ENCODE measurements at places on chromosomes 2 and 18.

DNA sequence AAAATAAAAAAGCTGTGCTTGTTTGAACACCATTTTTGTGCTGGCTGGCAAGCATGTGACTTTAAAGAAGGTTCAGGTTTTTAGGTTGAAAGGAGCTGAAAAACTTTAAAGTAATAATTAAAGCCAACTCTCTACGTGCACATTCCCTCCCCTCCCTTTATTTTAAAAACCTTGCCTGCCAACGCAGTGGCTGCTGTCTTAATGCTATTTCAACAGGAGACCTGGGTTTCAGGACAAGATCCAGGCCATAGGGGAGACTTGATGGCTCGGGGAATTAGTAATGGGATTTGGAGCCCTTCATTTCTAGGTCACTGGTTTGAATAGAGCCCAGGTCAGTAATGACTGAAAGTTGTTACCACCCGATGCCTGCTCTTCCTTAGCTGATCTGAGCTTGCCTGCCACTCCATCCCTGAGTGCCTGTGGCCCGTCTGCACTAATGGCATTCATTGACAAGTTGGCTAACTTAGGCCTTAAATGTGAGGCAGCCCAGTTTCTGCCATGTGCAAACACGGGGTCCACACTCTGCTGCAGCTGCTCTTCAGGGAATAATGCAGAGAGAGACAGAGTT is 1233.2 kb upstream of the ZEB2 start:
- DNase-seq: no peak

DNA sequence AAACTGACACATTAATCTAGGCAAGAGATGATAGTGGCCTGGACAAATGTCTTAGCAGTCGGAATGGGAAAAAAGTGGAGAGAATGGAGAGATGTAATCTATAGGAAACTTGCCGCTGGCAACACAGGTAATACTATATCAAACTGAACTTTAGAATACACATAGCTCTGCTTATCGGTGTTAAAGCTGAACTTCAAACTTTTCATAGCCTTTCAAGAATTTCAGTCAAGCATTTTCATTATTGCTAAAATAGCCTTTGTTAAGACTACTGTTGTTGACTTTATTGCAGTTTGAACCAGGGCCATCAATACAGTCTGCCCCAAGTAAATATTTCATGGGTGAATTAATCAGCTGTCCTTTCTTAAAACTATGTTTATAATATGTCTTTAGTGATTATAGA is 12.9 kb upstream of the CHST9 start:
- DNase-seq: no peak

DNA sequence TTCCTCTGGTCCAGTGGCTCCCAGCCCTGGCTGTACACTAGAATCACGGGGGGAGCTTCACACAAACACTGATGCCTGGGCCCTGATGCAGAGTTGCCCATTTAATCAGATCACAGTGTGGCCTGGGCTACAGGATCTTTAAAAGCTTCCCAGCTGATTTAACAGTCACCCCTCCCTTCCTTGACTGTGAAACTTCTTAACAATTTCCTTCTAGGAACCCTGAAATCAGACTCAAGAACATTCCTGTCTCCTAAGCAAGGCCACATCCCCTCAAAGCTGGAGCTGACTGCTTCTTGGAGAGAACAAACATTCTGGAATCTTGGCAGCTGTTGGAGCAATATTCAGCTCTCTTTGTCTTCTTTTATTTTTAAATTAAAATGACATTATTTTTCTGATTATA is 88.7 kb downstream of the ADD2 start:
- no peak for DNase-seq

DNA sequence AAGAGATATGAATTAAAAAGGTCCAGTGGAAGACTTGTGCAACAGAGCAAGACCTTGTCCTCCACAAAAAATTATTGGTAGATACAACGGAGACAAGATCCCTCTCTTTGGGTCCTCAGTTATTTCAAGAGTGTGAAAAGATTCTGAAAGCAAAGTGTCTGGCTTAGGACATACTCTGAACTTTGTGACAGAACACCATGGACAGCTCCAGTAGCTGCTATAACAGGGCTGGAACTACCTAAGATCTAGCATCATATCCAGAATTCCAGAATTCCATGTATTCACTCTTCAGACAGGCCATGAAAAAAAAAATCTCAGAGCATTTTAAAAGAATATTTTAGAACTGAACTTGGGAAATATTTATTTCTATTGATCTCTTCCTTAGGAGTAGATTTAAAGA is 74.8 kb upstream of the ZBTB14 start:
- no peak for DNase-seq

GRCh38 chr2:42446503-42447271 is 47.1 kb downstream of the KCNG3 start:
- no peak for DNase-seq

- DNase-seq: no peak
Measured at GRCh38 chr2:12778369-12778768, 61.6 kb downstream of the TRIB2 start.

GRCh38 chr2:75646090-75646582 is 447 bp upstream of the MRPL19 start:
- no peak for DNase-seq

DNA sequence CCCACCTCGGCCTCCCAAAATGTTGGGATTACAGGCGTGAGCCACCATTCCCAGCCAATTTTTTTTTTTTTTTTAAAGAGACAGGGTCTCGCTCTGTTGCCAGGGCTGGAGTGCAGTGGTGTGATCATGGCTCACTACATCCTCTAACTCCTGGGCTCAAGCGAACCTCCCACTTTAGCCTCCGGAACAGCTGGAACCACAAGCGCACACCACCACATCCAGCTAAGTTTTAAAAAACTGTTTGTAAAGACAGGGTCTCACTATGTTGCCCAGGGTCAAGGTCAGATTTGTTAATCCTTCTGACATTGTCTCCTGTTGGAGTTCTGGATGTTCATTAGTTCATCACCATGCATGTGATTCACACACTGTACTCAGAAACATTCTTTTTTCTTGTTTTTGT is 149.9 kb downstream of the TGIF1 start:
- no peak for DNase-seq

GRCh38 chr2:205852457-205852856 is 170.2 kb downstream of the NRP2 start:
- no peak for DNase-seq

DNA sequence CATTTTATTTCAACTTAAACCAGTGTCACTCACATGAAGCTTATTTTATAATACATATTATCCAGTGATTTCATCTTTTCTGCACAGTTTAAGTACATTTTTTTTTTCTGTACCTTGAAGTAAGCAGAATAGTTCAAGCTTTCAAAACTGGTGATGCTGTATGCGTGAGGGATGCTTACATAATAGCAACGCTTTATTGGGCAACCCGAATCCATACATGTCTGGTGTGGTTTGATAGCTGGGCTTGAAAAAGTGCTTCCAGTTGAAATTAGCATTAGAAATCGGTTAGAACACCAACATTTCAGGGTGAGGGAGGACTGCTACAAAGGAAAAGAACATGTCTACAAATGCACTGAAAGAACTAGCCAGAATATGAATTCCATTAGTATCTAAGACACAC is 117.4 kb downstream of the MBP start:
- DNase-seq: no peak

- no peak for DNase-seq
Measured at GRCh38 chr2:170530284-170530745, 184.8 kb upstream of the SP5 start.

- no peak for DNase-seq
Measured at GRCh38 chr2:173299764-173300163, 54.9 kb upstream of the CDCA7 start.

DNA sequence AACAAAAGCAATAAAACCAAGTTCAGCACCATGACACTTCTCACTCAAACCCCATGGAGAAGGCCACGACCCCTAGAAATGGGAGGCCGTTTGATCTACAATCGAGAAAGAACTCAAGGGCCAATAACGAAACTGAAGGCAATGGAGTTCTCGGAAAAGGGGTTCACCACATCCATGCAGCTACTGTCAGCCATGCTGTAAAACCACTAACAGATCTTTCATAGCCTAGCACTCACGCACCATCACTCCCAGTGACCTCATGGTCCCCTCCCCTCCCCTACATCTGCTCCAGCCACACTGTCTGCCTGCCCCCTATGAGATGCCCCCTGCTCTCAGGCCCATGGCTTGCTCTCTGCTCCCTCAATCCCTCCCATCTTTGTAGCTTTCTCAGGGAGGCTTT is 135.3 kb downstream of the TMEM163 start:
- no peak for DNase-seq
